Keratinocyte (primary cell): ENCODE measurements at places on chromosomes 5 and 9.

GRCh38 chr9:82418334-82418733 lies 429.8 kb downstream of the SPATA31D1 start:
- DNase-seq, result no peak

DNA sequence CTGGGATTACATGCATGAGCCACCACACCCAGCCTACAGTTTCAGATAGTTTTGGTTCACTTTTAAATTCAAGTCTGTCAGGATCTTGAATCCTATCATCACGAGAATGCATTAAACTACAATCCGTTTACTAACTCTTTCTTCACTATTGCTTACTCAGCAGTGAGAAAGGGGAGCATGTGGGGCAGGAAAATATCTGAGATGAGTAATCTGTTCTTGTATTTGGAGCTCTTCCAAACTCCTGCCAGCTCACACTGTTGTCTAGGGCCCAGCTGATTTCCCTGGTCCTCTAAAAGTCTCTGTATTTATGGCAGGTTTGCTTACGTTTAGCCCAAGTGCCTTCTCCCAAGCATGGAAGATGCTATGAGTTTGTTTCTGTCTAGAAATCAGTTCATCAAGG lies 152.2 kb downstream of the FGF18 start:
- DNase-seq, result no peak

- DNase-seq, result no peak
Measured at GRCh38 chr5:61882901-61883500, 423.0 kb upstream of the KIF2A start.

DNA sequence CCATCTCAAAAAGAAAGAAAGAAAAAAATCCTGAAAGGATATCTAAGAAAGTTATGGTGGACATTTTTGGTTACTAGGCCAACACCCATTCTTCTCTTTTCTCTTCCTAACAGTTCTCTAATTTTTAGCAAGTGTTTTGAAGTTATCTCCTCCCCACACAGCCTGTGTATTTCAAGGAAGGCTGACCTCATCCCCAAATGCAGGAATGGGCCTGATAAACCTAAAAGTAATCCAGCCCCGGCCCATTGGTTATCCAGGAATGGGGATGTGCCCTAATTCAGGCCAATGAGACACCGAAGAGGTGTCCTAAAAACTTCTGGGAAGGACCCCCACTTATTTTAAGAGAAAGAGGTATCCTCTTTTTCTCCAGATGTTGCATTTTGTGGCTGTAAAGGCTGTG lies 46.6 kb downstream of the F2R start:
- DNase-seq, result no peak

- no peak for DNase-seq
Measured at GRCh38 chr5:151742870-151743294, 15.5 kb downstream of the ATOX1 start.

DNA sequence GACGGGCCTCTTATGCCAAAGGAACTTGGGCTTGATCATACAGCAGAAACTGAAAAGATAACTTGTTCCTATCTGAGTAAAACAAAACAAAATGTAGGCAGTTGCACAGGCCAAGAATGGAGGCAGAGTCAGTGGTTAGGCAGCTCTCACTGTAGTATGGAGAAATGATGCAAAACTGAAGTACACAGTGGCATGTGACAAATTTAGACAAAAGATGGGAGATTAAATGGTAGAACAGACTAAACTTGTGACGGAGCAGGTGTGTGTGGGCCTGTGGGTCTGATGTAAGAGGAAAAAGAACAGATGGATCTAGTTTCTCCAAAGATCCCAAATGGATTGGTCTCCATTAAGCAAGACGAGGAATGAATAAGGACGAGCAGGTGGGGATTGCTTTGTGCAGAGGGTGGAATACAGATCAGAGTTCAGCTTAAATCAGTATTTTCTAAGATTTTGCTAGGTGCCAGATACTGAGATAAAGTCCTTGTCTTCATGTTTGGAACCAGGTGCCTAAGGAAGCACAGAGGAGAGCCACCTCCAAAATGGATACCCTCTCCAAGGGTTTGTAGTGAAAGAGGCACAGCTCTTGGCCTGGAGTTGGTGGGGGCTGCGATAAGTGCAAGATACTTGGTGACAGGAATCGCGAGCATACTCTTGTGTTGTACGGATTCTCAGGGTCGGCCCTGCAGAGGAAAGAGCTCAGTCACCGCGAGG lies 722 bp upstream of the DCP2 start:
- no peak for DNase-seq

DNA sequence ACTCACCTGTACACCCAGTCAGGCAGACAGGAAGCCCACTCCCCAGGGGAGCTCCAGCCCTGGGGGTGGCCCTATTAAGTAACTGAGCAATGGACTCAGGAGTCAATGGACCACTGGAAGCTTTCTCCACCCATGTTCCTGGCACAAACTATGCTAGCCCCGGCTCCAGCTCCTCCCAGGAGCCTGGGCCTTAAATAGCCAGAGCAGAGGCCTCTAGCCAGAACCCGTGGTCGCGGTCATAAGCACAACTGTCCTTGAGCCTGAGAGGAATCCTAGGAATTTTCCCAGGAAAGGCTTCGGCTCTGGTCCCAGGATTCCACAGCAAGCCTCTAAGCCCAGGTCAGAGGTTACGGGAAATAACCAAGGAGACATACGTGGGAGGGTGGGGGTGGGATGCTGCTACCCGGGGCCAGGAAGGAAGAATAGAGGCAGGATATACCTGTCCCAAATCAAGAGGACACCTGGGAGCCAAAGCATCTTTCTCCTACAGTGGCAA lies 5.5 kb downstream of the SEPTIN8 start:
- DNase-seq, result no peak

DNA sequence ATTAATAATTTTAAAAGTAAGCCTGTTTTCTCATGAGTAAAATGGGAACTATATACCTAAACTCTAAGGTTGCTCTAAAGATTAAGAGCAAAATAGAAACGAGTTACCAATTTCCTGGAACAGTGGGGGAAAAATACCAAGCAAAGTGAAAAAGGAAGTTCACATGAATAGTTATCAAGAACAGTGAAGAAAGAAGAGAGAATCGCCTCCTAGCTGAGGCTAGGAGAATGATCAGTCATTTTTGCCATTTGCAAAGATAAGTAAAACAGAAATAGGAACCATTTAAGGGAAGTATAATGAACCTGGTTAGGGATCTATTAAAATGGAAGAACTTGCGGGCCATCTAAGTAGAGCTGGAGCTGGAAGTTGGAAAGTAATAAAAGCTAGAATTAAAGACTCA lies 50.7 kb downstream of the P4HA2 start:
- DNase-seq, result no peak

- DNase-seq, result no peak
Measured at GRCh38 chr9:112032009-112032408, 135.4 kb downstream of the UGCG start.

- no peak for DNase-seq
Measured at GRCh38 chr5:79873187-79873586, 117.9 kb downstream of the MTX3 start.

- no peak for DNase-seq
Measured at GRCh38 chr5:66909364-66909763, 287.2 kb downstream of the CD180 start.

GRCh38 chr9:95344735-95345325 lies 27.3 kb upstream of the FANCC start:
- no peak for DNase-seq

DNA sequence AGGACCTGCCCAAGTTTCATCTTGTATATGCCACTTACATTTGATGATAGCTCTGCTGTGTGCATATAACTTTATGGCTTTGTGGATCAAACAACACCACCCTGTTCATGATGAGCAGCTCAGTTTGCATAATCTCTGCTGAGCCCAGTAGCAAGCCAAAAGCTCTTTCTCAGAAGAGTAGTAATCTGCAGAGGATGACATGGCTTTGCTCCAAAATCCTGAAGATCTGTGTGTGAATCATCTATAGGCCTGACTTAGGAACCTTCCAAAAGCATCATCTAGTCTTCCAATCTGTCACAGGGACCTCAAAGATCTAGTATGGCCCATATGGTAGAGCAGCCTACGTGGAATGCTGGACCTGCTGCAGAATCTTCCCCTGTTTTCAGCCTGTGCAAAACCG lies 394.6 kb downstream of the PSAT1 start:
- DNase-seq, result no peak
